GM19239 (cell line): ENCODE measurements at places on chromosomes 6 and 20.

DNA sequence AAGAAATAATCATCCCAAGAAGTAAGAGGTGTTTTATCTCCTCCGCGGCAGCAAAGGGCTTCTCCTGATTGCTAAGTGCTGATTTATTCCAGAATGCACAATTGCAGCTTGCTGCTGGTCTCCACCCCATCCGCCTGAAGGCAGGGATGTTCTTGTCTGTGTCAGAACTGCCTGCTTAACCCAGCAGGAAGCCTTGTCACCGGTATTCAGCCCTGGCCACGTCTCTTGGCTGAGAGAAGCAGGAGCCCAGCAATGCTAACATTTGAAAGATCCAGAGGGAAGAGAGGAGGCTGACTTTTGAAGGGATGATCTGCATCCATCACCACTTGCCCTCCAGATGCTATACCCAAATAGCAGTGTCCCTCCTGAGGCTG lies 4.2 kb downstream of the SCML4 start:
- DNase-seq: no peak

DNA sequence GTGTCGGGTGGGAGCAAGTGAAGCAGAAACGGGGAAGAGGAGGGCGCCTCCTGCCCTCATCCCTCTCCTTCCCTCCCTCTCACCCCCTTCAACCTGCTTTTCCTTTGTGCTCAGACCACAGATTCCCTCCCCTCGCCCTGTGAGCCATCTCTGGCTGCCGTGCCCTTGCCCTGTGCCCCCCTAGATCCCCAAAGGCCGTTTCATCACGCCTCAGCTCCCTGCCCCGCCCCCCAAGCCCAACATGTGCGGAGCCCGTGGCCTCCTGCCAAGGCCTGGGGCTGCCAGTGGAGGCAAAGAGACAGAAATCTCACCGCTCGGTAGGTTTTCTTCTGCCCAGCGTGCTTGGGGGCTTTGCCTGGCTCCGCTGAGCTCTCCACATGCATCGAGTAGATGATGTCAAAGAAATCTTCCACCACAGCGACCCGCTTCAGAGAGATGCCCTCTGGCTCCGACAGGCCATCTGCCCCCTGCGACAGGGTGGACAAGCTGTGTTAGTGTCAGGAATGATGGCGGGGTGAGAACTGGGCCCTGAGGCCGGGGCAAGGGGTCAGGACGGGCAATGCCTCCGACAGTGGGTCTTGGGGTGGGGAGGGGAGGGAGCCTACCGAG lies 57.6 kb downstream of the NOL4L start:
- DNase-seq: no peak

DNA sequence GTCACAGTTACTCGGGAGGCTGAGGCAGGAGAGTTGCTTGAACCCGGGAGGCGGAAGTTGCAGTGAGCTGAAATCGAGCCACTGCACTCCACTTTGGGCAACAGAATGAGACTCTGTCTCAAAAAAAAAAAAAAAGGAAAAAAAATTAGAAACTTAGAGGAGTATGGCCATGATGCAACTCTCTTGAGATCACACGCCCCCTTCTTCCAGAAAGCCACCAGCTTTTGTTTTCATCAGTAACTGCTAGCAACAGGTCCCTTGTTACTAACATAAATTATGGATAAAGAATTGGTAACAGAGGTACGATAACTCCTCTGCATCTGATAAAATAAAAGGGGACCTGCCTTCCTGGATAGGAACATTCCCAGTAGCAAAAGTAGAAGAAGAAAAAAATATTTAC lies 308.2 kb downstream of the CD83 start:
- DNase-seq: no peak

DNA sequence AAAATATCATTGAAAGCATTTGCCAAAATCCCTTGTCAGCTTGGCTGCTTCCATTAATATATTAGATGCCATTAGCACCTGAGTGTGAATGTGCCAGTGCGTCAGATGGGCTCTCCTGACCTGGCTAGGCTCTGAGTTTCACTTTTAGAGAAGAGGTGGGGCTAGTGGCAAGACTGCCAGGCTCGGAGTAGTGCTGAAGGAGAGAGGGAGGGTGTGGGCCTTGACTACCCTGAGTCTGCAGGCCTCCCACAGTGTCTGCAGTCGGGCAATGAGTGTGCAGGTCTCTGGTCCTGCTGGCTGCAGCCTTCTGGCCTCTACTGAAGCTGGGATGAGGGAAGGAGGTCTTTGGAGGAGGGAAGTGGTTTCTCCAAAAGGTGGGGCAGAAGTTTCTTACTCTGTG lies 34.6 kb upstream of the PNPLA1 start:
- no peak for DNase-seq

- DNase-seq: no peak
Measured at GRCh38 chr6:81894306-81894705, 141.8 kb upstream of the TENT5A start.

DNA sequence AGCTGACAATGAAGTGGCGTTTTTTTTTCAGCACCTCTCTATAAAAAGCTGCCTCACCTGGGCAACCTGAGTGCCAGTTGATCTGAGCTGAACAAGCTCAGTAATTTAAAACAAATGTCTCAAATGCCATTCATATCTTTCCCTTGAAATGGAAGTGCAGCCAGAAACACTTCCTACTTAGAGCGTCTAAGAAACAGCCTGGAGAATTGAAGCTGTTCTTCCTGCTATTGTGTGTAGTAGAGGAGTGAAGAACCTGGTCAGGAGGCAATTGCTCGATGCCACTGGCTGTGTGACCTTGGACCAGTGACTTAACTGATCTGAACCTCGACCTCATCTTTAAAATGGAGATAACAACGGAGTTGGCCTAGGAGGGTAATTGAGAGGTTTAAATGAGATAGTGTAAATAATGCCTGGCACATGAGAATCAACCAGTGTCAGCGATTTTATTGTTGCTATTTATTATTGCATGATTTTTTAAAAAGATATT lies 95.4 kb upstream of the FOXQ1 start:
- no peak for DNase-seq

DNA sequence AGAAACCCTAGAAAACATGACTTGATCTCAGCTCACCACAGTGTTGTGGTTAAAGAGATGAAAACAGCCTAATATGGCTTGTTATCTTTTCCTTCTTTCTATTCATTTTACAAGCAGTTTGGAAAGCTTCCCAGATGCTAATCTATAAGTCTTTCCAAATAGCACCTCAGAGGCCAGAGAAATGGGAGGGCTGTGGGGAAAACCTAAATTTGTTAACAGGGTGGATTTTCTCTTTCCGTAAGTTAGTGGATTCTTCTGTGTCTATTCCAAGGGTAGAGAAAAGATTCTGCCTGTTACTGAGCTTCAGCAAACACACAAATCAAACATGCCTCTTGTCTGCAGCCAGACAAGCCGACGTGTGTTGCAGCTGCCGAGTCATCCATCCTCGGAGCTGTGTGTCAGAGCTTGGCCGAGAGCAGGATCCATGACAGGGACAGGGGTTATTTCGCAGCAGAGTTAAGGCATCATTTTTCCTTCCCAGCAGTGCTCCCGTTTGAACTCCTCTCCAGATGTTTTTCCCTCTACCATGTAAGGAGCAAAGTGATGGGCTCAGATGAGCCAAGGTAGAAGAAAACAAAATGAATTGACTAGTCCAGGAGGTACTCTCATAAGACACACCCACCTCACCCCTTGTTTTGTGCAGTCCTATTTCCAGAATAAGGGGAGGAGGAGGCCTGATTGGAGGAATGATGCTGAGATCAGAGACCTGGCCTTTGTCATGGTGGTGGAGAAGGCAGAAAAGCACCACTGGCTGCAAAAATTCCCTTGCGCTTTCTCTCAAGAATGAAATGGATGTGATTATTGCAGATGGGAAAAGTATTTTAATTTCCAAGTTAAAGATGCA lies 560.0 kb downstream of the C6orf118 start:
- DNase-seq: no peak

DNA sequence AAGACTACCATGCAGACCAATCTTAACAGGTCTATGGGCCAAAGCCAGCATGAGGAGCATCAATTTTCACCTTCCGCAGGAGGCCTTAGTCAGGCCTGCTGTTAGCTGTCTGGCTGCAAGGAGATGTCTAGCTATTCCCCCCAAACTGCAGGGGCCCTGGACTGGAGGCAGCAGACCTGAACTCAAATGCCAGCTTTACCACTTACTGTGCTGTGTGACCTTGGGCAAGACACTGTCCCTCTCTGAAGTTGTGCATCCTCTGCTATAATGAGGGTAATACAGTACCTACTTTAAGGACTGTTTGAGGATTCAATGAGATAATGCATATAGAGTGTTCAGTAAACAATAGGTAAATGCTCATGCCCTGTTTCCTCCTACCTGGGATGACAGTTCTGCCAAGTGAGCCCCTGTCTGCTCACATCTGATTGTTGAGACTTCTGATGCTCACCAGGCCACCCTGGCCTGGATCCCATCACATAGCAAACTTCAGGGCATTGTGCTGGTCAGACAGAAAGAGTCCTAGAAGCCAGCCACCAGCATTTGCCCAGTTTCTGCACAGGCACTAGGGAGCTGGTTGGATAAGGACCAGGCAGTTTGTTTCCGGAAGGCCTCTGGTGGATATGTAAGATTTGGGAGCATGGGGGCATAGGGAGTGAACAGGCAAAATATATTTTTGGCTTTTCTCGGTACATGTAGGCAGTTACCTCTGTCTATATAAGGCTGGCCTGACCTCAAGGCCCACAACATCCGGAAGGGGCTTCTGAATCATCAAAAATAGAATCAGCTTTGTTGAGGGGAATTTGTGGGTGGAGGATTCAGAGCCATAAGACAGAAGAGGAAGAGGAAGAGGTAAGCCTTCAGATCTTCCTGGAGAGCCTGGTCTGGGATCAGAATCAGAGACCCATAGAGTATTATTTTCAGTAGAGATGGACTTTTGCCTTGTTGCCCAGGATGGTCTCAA lies 2.3 kb upstream of the OCSTAMP start:
- peak; percentile 28 for DNase-seq

- DNase-seq: no peak
Measured at GRCh38 chr6:42387336-42387735, 64.4 kb downstream of the TRERF1 start.

DNA sequence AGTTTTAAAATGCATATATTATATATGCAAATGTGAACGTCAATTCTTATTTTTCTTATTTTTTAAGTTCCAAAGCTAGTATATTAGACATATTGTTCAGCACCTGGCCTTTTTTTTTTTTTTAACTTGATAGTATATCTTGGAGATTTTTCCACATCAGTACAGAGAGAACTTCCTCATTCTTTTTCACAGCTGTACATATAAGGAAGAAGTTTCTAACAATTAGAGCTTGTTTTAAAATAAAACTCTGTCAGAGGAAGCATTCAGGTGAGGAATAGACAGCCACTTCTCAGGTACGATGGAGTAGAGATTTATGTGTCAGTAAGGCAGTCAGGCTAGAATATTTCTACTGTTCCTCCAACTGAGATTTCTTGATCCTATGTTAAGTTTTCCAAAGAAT lies 233.1 kb upstream of the SUPT3H start:
- no peak for DNase-seq

GRCh38 chr20:19734811-19735210 lies 23.2 kb upstream of the RIN2 start:
- DNase-seq: no peak

DNA sequence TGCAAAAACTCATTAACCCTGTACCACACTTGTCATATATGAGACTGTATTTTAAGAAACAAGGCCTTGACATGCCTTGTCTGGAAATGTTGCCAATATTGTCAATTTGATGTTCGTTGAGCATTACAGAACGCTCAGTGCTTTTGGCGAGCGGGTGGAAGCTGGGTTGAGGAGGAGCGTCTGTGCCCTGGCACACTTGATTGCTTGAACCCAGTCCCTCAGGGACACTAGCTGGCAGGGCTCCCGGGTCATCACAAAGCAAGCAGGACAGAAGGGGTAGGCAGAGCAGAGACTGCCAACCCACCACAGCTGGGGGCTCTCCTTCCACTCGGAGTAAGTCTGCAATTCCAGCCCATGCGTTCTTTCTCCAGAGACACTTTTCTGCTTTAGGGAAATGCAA lies 286.3 kb downstream of the KHDC1L start:
- no peak for DNase-seq

DNA sequence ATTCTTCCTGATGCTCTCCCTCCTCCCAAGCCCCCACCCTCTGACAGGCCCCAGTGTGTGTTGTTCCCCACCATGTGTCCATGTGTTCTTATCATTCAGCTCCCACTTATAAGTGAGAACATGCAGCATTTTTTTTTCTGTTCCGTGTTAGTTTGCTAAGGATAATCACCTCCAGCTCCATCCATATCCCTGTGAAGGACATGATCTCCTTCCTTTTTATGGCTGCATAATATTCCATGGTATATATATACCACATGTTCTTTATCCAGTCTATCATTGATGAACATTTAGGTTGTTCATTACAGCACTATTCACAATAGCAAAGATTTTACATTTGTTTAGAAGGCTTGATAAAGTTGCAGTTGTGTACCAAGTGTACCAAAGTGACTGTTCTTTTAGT lies 57.9 kb downstream of the KCNS1 start:
- no peak for DNase-seq

DNA sequence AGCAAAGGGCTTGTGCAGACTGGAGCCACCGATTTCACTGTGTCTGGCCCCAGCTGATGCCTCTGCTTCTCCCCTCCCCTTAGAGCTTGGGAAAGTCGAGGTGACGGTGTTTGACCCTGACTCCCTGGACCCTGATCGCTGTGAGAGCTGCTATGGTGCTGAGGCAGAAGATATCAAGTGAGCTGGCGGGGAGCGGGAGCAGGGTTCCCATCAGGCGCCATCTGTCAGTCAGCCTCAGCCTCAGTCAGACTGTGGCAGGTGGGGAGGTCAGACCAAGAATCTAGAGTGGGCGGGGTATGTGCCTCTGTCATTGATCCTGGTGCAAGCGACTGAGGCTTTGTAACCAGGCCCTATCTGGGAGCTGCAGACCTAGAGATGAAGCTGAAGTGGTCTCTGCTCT lies 5.5 kb downstream of the ERGIC3 start:
- no peak for DNase-seq

- DNase-seq: no peak
Measured at GRCh38 chr6:166910601-166911000, 45.7 kb downstream of the RNASET2 start.

- no peak for DNase-seq
Measured at GRCh38 chr6:29925321-29925720, 17.0 kb upstream of the HLA-A start.

- DNase-seq: no peak
Measured at GRCh38 chr6:33857093-33857931, 53.5 kb upstream of the MLN start.

DNA sequence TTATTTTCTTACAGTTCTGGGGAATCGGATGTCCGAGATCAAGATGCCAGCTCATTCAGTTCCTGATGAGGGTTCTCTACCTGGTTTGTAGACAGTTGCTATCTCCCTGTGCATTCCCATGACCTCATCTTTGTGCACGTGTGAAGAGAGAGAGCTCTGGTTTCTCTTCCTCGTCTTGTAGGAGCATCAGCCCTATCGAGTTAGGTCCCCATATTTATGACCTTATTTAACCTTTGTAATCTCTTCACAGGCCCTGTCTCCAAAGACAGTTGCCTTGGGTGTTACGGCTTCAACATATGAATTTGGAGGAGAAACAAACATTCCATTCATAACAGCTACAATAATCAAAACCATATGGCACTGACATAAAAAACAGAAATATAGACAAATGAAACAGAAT lies 455.3 kb downstream of the HACE1 start:
- DNase-seq: no peak

DNA sequence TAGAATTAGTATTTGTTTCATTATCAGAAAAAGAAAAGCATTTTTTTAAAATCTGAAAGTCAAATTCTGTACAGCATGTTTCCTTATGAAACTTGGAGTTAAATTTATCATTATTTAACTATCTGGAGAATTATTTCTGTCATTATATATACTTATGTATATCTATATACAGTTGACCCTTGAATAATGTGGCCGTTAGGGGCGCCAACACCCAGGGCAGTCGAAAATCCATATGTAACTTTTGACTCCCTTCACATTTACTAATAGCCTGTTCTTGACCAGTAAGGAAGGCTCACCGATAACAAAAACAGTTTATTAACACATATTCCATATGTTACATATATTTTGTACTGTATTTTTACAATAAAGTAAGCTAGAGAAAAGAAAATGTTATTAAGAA lies 341.2 kb downstream of the ADGRB3 start:
- no peak for DNase-seq
